WTC11 (cell line): ENCODE measurements at places on chromosomes 6 and 20. TPM values are rescaled to one million over a fixed set of nuclear protein-coding genes. Genes with fewer than 3 reads are reported as not detected.

Gene WFDC5
- not detected in 3 replicates for total RNA-seq

DNA sequence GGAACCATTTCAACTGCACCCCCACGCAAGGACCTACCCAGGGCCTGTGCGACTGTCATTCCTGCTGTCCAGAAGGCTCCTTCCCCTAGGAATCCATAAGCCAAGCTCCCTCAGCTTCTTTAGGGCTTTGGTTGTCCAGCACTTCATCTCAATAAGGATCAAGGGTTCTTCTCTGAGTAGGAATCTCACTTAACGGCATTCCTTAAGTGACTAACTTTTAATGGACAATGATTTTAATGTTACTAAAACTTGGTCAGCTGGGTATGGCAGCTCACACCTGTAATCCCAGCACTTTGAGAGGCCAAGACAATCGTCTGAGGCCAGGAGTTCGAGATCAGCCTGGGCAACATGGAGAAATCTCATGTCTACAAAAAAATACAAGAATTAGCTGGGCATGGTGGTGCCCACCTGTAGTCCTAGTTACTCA is 13.4 kb downstream of the UBE2V1 start:
- no peaks in the 10 kb centered on the region for H3K27me3 ChIP-seq
- peaks cover 41% of the 10 kb centered on the region for H3K4me1 ChIP-seq
- peaks cover 21% of the 10 kb centered on the region for H3K36me3 ChIP-seq
- peak overlapping the region; percentile 16; the same call in 1 of the 2 replicates for H3K4me3 ChIP-seq
- 0 out of 2 replicates have a peak overlapping the region, but pooled peaks have one; percentile 24 for H3K27ac ChIP-seq

GRCh38 chr6:67884442-67884841 is 750.6 kb upstream of the ADGRB3 start:
- 0 out of 2 replicates have a peak, but pooled peaks cover 2% of the 10 kb centered on the region for H3K4me1 ChIP-seq
- no peaks in the 10 kb centered on the region for H3K27me3 ChIP-seq

- no peak overlapping the region for H3K4me3 ChIP-seq
- H3K27ac ChIP-seq: no peak overlapping the region
Observed at GRCh38 chr6:154792325-154792724, 59.1 kb downstream of the SCAF8 start.

- no peak for DNase-seq
- H3K4me1 ChIP-seq: no peaks in the 10 kb centered on the region
- no peaks in the 10 kb centered on the region for H3K36me3 ChIP-seq
- no peak overlapping the region for H3K4me3 ChIP-seq
Observed at GRCh38 chr6:133754298-133754697, 134.6 kb upstream of the TCF21 start.
